ENCODE measurements at places on chromosomes 6 and 20. TPM values are rescaled to one million over a fixed set of nuclear protein-coding genes. Genes with fewer than 3 reads are reported as not detected.

DNA sequence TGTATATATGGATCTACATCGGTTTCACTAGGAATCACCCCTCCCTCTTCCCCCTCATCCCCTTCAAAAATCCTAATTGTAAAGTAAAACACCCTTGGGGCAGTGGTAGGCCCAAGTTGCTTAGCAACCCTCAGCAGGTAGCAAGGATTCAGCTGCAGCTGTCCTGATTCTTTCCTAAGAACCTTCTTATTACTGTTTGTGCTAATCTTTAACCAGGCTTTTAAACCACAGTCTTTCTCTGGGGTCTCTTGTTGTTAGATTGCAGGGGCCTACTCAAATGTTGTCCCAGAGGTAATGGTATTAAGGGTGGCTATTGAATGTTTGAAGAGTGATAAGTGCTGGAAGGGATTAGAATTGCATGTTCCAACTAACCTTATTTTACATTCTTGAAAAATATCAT is 46.4 kb downstream of the PRL start:
- DNase-seq = no peak

DNA sequence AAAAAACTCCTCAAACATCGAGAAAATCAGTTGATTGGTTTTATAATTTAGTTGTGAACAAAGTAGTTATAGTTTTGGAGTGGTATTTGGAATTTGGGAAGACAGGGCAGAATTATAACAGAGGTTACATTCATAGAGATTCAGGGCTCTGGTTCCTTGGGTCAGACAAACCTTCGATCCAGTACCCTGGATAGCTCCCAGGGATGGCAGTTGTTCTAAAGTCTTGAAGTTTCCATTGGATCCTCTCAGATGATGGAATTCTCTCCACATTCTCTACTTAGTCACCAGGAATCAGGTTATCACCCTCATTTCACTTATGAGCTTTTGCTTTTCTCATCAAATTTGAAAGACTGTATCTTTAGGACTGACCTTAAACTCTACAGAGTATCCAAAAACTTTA is 285.1 kb downstream of the CENPW start:
- DNase-seq = no peak

The CRISP2 gene
- 0.06 TPM for total RNA-seq

GRCh38 chr20:32052090-32052777 is at the start of gene HCK:
Gene HCK, plus strand, starts transcription at chr20:32052242.
- DNase-seq = no peak

GRCh38 chr6:116004841-116005815 is 55.6 kb downstream of the FRK start:
- no peak for DNase-seq

The ARMC2 gene
- total RNA-seq = 1.7 TPM

DNA sequence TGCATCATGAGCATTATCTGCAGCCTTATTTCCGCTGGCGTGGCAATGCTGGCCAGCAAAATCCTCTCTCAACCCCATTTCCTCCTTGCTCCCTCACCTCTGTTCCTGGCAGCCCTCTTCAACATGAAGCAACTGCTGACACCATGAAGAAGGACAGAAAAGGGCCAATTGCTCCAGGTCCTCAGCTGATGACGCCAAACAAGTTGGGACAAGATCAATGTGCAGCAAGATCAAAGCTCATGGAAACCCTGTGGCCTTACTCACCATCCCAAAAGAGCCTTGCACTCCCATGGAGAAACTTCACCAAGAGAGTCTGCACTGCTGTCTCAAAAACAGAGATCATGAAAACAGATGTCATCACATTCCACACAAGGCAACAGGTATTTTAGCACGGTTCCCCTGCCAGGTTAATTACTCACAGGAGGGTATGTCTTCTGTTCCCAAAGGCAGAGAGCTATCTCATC is 7.4 kb downstream of the GFOD1 start:
- DNase-seq = no peak

- no peak for DNase-seq
These were observed 22.9 kb upstream of the TMEM170B start for GRCh38 chr6:11514672-11515071.

DNA sequence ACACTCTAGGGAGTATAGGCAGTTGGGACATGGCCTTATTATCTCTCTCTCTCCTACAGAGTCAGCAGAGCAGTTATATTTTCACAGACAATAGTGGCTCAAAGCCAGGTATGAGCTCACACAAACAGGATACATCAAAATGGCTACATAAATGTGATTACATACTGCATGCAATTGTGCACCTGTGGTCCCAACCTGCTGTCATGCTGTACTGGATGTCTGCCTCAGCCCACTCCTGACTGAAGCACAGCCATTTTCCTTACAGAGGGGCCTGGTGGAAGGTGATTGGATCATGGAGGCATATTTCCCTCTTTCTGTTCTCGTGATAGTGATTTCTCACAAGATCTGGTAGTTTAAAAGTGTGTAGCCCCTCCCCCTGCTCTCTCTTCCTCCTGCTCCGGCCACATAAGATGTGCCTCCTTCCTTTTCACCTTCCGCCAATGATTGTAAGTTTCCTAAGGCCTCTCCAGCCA is 37.0 kb upstream of the SAMHD1 start:
- no peak for DNase-seq

The TRDN gene
- not detected for total RNA-seq

- DNase-seq = no peak
These were observed 341.8 kb upstream of the GJE1 start for GRCh38 chr6:141790921-141791320.

DNA sequence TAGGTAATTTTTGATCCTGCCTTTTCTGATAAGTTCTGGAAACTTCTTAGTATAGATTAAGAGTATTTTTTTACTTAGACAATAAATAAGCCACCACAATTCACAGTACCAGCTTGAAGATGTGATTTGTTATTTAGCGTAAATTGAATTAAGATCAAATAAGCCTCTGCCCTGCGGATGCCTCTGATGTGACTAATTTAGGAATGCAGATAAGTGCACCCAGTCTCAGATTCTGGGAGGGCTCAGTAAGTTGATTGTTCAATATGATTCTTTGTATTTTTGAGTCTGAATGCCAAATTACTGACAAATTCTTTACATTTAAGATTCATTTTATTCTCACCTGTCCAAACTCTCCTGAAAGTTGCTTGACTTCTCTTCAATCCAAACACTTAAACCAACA is 147.5 kb downstream of the THBS2 start:
- no peak for DNase-seq

The RPRD1B gene
- 13.0 TPM for total RNA-seq

The OR2J3 gene
- not detected for total RNA-seq

Measured in epithelial cell of proximal tubule (primary cell).